Lower lobe of right lung (tissue), 2 donors: ENCODE measurements at places on chromosomes 1 and 21.

GRCh38 chr1:165364568-165365133 lies 8.1 kb upstream of the LMX1A start:
- peak; percentile 50 for DNase-seq

DNA sequence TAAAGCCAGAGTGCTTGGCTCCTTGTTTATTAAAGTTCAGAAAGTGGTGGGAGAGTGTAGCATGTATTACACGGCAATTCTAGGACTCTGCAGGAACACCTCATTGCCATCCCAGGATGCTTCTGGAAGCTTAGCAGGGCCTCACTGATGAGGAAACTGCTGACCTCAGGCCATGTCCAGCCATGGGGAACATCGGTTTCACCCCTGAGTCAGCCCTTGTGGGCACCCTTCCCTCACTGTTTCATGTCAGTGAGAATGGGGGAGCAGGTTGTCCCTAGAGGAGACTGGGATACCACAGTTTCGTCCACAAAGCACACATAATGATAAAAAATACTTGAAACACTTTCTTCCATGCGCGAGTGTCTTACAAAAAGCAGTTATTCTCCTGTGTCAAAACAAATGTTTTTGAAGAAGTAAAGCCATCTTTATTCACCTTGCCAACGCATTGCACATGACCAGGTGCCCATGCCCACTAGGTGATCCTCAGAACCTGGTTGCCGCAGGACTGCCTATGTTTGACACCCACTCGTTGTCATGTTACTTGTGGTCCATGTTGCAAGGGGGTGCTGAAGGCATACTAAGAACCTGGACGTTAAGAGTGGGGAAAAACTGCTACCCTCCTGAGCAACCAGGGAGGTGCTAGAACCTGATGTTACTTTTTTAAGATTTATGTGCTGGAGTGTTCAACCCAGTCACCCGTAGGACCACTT lies 41.2 kb upstream of the TTC22 start:
- no peak for DNase-seq

GRCh38 chr1:166172106-166172505 lies 5.3 kb upstream of the FAM78B start:
- DNase-seq, result no peak

- no peak for DNase-seq
Observed at GRCh38 chr1:67137307-67137753, 2.6 kb upstream of the C1orf141 start.

DNA sequence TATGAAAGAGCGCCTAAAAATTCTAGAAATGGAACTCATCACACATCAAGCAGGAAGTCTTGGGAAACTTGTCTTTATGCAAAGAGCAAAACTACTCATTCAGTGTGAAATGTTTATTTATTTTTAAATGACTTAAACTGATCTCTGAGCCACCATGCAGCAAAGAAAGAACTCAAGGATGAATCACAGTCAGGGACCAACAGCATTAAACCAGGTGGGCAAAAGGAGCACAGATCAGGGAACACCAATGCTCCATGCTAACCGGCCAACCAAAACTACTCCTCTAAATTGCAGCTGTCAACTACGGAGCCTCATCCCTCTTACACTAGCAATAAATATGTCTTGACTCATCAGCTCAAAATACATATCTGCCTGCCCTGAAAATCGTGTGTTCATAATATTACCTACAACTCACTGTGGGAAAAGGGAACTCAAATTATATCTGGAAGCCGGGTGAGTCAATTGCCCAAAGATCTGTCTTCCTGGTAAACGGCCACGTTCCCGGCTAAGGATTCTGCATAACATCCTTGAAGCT lies 129.2 kb downstream of the PTPN14 start:
- no peak for DNase-seq

DNA sequence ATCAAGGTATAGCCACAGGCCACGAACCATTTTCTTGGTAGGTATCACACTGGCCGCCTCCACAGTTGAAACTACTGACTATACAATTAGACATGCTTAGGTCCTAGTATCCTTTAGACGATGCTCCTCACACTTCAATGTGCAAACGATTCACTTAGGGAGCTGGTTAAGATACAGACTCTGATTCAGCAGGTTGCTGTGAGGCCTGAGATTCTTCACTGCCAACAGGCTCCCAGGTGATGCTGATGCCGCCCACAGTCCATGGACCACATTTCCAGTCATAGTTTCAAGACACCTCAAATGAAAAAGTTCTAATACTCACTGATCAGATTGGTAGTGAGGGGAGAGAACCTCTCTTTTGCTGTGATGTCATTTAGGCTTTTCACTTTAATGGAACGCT lies 6.8 kb downstream of the ATP5PO start:
- DNase-seq, result no peak

- DNase-seq, result no peak
Observed at GRCh38 chr1:216562383-216562782, 139.1 kb upstream of the USH2A start.
